NT2/D1 (cell line): ENCODE measurements at places on chromosomes 2 and 18.

DNA sequence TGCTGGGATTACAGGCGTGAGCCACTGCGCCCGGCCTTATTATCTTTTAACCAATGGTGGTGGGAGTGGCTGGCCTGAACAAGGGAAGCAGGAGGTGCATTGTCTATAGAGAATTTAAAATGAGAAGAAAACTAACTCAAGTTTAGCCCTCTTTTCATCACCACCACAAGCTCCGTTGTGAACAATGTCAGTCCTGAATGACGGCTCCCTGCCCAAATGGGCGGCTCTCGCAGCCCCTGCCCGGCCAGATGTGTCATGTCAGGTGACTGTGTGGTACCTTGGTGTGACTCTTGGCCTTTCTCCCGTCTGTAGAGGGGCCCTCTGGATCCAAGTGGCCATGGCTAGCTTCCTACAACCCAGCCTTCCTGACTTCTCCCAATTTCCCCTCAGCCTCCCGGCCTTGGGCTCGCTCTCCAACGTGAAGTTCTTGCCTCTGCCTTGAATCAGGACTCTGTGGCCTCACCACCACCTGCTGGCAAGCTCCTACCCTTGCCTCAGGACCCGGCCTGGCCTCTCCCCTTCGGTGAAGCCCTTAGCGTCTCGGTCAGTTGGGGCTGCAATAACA is 67.6 kb downstream of the LONRF2 start:
- DNase-seq, result no peak

GRCh38 chr2:170141865-170142264 is 36.1 kb upstream of the MYO3B start:
- no peak for DNase-seq

DNA sequence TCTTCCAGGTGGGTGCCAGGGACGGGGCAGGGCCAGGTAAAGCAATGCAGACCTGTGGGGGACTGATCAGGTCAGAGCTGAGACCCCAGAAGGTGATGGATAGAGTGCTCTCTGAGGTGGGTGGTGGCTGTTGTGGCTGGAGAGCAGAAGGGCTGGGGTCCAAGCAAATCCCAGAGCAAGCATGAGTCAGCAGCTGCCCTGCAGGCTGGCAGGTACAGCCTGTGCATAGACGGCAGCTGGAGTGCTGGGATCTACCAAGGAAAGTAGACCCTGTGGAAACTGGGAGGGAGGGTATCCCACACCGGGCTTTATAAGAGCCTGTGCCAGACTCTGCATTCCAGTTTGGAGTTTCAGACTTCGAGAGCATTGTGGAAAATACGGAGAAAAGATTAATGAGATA is 663 bp downstream of the TRIM54 start:
- DNase-seq, result no peak

- no peak for DNase-seq
Observed at GRCh38 chr2:175807031-175807873, 194.8 kb downstream of the LNPK start.

- no peak for DNase-seq
Observed at GRCh38 chr2:216538538-216538937, 39.9 kb downstream of the RPL37A start.

DNA sequence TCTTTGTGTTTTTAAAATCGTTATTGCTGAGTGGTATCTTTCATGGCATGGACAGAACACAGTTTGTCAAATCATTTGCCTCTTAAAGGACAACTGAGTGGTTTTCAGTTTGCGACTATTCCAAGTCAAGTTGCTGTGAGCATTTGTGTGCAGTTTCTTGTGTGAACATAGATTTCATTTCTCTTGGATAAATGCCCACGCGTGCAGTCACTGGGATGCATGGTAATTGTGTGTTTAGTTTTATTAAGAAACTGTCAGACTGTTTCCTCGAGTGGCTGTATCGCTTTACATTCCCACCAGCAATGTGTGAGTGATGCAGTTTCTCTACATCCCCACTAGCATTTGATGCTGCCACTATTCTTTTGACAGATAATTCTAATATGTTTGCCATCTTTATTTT is 154.0 kb upstream of the ARL4C start:
- DNase-seq, result no peak

DNA sequence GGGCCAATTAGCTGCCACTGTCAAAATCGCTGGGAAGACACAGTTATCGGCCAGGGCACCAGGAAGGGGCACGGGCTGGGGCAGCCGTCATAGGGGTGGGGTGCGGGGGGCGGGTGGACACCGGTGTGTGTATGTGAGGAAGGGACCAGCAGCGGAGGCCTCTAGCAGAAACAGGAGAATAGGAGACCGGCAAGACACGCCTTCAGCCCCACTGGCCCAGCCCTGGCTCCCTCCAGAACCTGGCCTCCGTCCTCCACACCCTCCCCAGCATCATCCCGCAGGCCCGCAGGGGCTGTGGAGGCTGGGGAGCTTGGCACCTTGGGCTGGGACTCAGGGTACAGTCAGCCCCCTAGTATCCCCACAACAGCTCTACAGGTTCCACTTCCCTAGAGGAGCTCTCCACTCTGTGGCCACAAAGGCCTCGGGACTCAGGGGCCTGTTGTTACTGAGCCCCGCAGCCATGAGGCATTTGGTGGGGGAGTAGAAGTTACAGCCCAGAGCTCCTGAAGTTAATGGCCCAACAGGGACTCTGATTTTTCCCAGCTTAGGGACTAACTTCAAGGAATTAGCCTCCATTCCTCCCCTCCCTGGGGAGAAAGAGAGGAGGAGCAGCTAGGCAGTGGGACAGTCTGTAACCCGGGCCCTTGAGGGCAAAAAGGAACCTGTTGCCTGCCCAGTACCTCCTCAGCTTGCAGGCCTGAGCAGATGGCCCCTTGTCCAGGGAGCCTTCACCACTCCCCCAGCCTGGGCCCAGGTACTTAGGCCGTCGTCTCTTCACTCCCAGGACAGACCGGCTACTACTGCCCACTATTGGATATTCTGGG is 19.9 kb downstream of the SH2D6 start:
- no peak for DNase-seq

GRCh38 chr2:233259730-233260129 is 8.3 kb downstream of the ATG16L1 start:
- no peak for DNase-seq

DNA sequence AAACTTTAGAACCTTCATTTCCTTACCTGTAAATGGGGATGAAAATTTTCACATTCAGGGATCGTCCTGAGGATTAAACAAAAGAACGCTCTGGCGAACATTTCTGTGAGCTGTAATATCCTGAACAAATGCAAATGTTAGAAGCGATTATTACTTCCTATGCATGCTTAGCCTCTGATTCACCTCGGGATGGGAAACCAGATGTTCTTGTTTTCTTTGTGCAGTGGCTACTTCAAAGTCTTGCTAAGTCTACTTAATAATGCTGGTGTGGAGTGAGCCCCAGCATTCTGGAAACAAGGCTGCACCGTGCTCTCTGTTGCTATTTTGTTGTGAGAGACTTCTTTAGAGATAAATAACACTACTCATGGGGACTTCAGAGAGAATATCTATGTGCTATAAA is 119.1 kb upstream of the PELI1 start:
- DNase-seq, result no peak
